Psoas muscle (tissue), 8 donors: ENCODE measurements at places on chromosomes 3 and 15. TPM values are rescaled to one million over a fixed set of nuclear protein-coding genes. Genes with fewer than 3 reads are reported as not detected.

The BFSP2 gene
- total RNA-seq: not detected

The TRIM42 gene
- total RNA-seq: not detected

The HIGD2B gene
- not detected for total RNA-seq

The LMAN1L gene
- not detected for total RNA-seq

The ARPP21 gene
- 336 TPM for total RNA-seq

- H3K27me3 ChIP-seq: no peaks in the 10 kb centered on the region
- no peak for DNase-seq
- H3K4me3 ChIP-seq: peak overlapping the region; percentile 94
- peaks cover 14% of the 10 kb centered on the region for H3K4me1 ChIP-seq
- no peaks in the 10 kb centered on the region for H3K36me3 ChIP-seq
Measured at GRCh38 chr15:45521596-45522327, 793 bp downstream of the SLC30A4 start.

- no peaks in the 10 kb centered on the region for H3K36me3 ChIP-seq
- H3K4me3 ChIP-seq: no peak overlapping the region
- H3K27me3 ChIP-seq: no peaks in the 10 kb centered on the region
- no peaks in the 10 kb centered on the region for H3K4me1 ChIP-seq
- DNase-seq: no peak
Measured at GRCh38 chr3:151866711-151867410, 6.6 kb upstream of the SUCNR1 start.

- no peaks in the 10 kb centered on the region for H3K4me1 ChIP-seq
- H3K4me3 ChIP-seq: no peak overlapping the region
- no peaks in the 10 kb centered on the region for H3K36me3 ChIP-seq
- no peak for DNase-seq
- no peaks in the 10 kb centered on the region for H3K27me3 ChIP-seq
Measured at GRCh38 chr15:68391121-68391520, 40.8 kb downstream of the ITGA11 start.

GRCh38 chr3:101779822-101780381, 891 bp downstream of the NXPE3 start:
- no peaks in the 10 kb centered on the region for H3K27me3 ChIP-seq

DNA sequence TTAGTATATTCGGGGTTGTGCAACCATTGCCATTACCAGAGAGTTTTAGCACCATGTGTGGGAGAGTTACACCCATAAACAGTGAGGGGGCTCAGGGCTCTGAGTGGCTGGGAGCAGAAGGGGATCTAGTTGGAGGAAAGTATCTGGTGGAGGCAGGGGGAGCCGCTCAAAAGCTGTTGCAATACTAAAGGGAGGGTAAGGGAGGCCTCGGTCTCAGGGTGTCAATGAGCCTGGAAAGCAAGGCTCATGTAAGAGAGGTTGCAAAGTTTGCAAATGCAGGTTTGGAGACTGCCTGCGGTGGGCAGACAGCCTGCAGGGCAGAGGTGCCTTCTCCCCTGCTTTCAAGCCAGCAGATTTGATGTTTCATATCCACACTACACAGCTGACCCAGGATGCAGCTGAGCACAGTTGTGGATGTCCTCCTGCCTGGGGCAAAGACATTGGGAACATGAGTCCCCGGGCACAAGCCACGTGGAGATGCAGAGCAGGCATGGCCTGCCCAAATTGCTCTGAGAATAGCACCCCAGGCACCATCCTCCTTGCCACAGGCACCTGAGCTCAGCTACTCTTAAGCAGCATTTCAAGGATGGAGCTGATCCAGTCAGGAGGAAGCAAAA, 181.4 kb downstream of the TLE3 start:
- no peak for DNase-seq
- no peak overlapping the region for H3K4me3 ChIP-seq
- H3K36me3 ChIP-seq: no peaks in the 10 kb centered on the region
- H3K4me1 ChIP-seq: no peaks in the 10 kb centered on the region

DNA sequence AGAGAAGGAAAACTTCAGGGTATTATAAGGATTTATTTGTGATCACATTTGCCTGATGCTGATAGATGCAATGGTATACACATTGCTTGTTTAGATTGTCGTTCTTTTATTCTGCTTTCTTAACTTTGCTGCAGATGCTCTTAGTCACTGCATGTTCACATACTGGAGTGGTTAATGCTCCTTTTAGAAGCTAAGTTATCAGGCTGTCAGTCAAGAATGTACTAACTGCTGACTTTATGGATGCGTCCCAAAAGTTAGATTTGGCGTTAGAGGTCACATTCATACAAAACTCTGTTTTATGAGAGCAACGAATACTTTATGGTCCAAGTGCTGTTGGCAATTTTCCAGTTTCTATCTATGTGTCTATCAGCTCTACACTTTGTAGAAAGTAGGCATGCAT, 160.7 kb downstream of the BBX start:
- H3K36me3 ChIP-seq: no peaks in the 10 kb centered on the region
- H3K27ac ChIP-seq: no peak overlapping the region
- no peak for DNase-seq
- no peaks in the 10 kb centered on the region for H3K27me3 ChIP-seq
- H3K4me1 ChIP-seq: peaks cover 19% of the 10 kb centered on the region

- no peaks in the 10 kb centered on the region for H3K36me3 ChIP-seq
- H3K4me3 ChIP-seq: no peak overlapping the region
- H3K27me3 ChIP-seq: no peaks in the 10 kb centered on the region
- no peak overlapping the region for H3K27ac ChIP-seq
- DNase-seq: no peak
Measured at GRCh38 chr3:14210843-14211594, 32.4 kb downstream of the LSM3 start.

GRCh38 chr15:95359966-95360365, 970.5 kb upstream of the NR2F2 start:
- H3K27ac ChIP-seq: no peak overlapping the region
- no peak overlapping the region for H3K4me3 ChIP-seq
- H3K4me1 ChIP-seq: no peaks in the 10 kb centered on the region

DNA sequence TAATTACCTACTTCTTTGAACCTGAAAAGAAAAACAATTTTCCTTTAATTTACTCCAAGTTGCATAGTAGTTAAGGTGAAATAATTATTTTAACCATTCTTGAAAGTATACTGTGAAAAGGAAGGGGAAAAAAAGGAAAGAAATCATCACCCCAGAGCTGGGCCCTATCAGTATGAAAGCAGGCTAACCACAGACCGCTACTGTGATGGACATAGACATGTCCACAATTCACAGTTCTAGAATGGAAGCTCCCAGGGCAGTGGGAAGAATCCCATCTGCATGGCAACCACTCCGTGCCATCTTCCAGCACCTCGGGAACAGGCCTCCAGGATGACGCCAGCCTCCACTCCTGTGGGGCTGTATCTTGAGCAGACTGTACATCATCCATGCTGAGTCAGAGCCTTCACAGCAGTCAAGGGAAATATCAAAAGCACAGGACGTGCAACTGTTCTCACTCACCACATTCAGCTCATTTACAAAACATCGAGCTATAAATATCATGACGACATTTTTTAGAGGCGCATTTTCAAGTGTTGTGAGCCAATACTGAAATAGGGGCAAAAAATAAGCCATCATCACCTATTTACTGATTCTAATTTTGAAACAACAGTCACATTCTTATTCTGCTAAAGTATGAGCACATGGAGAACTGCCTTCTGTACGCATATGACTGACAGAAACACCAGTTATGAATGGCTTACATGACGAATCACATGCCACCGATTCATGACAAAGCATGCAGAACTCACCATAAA, 119.7 kb downstream of the SNRK start:
- H3K27ac ChIP-seq: peak overlapping the region; percentile 73
- DNase-seq: peak; percentile 58
- H3K4me1 ChIP-seq: peaks cover 9% of the 10 kb centered on the region
- H3K4me3 ChIP-seq: no peak overlapping the region

- peak overlapping the region; percentile 47 for H3K27ac ChIP-seq
- peak overlapping the region; percentile 0 for H3K4me3 ChIP-seq
- H3K36me3 ChIP-seq: no peaks in the 10 kb centered on the region
- H3K27me3 ChIP-seq: no peaks in the 10 kb centered on the region
- H3K4me1 ChIP-seq: peaks cover 8% of the 10 kb centered on the region
Measured at GRCh38 chr3:44235604-44236484, 5.8 kb upstream of the TOPAZ1 start.

GRCh38 chr15:68518046-68518445, 60.7 kb upstream of the CORO2B start:
- H3K27ac ChIP-seq: no peak overlapping the region
- no peaks in the 10 kb centered on the region for H3K27me3 ChIP-seq
- no peaks in the 10 kb centered on the region for H3K4me1 ChIP-seq
- no peak overlapping the region for H3K4me3 ChIP-seq
- no peaks in the 10 kb centered on the region for H3K36me3 ChIP-seq
- no peak for DNase-seq
